ENCODE measurements at places on chromosomes 2 and 18. TPM values are rescaled to one million over a fixed set of nuclear protein-coding genes. Genes with fewer than 3 reads are reported as not detected.

The CUL3 gene
- 160 TPM for total RNA-seq

The ALPI gene
- total RNA-seq, result not detected

The DSC3 gene
- not detected for total RNA-seq

The SCLY gene
- 35.9 TPM for total RNA-seq

The SLC4A5 gene
- total RNA-seq, result not detected

The DYSF gene
- 15.2 TPM for total RNA-seq

The DSC1 gene
- not detected for total RNA-seq

The ALK gene
- 56.4 TPM for total RNA-seq

The TP53I3 gene
- 42.1 TPM for total RNA-seq

The RUFY4 gene
- total RNA-seq, result not detected

The CNGA3 gene
- total RNA-seq, result not detected

The STPG4 gene
- 0.14 TPM for total RNA-seq

The SLC5A7 gene
- total RNA-seq, result not detected

The EDAR gene
- not detected for total RNA-seq

The ANKRD30BL gene
- total RNA-seq, result not detected

The ALKAL2 gene
- total RNA-seq, result 0.43 TPM

The KYNU gene
- total RNA-seq, result not detected

The PRKAG3 gene
- total RNA-seq, result 0.16 TPM

The DPP4 gene
- 0.08 TPM for total RNA-seq

The MEIS1 gene
- 14.7 TPM for total RNA-seq

The RBM43 gene
- total RNA-seq, result 1.2 TPM

The UGT1A10 gene
- not detected for total RNA-seq

The ZAP70 gene
- 0.30 TPM for total RNA-seq

The DPY30 gene
- total RNA-seq, result 148 TPM

The TFPI gene
- total RNA-seq, result 66.2 TPM

The VIT gene
- total RNA-seq, result 0.13 TPM

The MDH1B gene
- total RNA-seq, result 1.3 TPM

The CLEC4F gene
- not detected for total RNA-seq

The HOXD1 gene
- total RNA-seq, result 0.06 TPM

The NEDD4L gene
- total RNA-seq, result 26.0 TPM

The ALPP gene
- 0.08 TPM for total RNA-seq

The HIBCH gene
- total RNA-seq, result 58.7 TPM

The AQP12A gene
- total RNA-seq, result not detected

The UGT1A9 gene
- not detected for total RNA-seq

Measured in SJCRH30 (cell line).